ENCODE measurements at places on chromosomes 16 and 17.

GRCh38 chr17:38925263-38925995 lies at the start of gene LASP1NB:
Gene LASP1NB, plus strand, starts transcription at chr17:38925614.
- DNase-seq = no peak

GRCh38 chr16:69169051-69169450 lies 17.9 kb upstream of the SNTB2 start:
- no peak for DNase-seq

DNA sequence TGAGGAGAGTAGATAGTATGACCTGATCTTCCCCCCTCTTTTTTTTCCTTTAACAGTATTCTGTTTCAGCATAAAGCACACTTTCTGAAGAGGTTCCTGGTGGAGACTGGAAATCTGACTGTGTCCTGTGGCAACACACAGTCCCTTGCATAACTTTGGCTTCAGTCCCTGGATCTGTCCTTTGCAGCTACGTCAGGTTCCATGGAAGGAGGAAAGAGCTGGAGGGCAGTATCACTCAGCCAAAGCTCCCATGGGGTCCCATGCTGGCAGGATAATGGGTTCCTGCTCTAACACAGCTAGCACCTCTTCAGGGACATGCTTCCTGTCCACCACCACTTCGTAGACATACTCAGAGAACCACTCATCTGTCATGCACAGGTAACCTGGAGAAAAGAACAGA lies 13.3 kb upstream of the SLC6A4 start:
- DNase-seq = no peak

DNA sequence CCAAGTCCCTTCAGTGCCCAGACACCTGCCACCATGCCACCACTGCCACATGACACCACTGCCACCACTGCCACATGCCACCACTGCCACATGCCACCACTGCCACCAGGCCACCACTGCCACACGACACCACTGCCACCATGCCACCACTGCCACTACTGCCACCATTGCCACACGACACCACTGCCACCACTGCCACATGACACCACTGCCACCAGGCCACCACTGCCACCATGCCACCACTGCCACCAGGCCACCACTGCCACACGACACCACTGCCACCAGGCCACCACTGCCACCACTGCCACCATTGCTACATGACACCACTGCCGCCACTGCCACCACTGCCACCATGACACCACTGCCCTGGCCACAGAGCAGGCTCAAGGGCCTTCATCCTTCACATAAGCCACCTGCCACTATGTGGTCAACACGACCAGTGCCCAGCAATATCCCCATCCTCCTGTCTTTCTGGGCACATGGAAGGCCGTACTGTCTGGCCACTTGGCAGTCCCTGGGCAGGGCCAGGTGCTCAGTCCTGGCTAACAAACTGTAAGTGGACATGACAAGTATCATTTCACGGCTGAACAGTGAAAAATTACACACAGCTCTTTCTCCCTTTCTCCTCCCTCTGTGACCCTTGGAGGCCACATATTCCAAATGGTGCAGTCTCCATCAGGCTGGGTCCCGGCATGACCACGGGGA lies 33.1 kb downstream of the ABR start:
- DNase-seq = no peak

DNA sequence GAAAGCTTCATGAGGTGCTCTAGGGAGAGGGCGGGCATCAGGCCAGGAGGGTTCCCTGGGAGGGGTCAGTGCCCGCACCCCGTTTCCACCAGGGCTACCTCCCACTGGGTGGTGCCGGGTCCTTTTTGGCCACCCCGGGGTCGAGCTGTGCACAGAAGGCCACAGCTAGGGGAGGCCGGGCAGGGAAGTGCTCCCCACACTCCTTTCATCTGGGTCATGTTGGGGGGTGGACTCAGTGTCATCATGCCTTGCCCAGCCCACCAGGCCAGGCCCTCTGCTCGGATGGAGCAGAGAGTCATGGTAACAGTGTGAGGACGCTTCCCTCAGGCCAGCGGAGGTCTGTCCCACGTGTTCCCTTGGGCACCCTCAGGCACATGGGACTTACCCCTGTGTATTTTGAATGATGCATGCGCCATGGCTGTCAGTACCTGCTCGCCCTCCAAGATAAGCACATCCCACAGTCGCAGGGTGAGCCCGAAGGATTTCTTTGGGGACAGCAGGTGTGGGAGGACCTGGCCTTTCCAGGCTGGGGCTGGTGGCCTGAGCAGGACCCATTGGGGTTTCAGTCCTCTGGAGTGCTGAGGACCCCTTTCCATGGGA lies 46.4 kb downstream of the TNFRSF13B start:
- no peak for DNase-seq

DNA sequence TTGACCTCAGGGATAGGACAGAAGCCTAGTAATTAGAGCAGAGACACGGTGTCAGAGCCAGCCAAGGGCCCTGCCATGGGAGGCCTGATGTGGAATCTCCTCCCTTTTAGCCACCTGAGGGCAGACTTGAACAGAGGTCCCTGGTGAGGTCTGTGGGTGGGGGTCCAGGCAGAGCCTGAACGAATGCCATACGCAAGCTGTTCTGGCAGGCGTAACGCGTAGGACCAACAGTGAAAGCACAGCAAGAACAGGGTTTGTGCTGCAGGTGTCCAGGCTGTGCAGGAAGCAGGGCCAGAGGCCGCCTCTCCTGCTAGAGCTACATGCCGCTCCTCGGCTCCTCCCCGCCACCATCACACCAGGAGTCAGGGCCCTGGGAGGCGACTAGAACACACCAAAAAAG lies 81.9 kb upstream of the TBX2 start:
- DNase-seq = no peak

- DNase-seq = no peak
These were observed 1.3 kb downstream of the ZNF652 start for GRCh38 chr17:49360796-49361128.

GRCh38 chr16:8670014-8670560 lies 4.3 kb upstream of the ABAT start:
- no peak for DNase-seq

DNA sequence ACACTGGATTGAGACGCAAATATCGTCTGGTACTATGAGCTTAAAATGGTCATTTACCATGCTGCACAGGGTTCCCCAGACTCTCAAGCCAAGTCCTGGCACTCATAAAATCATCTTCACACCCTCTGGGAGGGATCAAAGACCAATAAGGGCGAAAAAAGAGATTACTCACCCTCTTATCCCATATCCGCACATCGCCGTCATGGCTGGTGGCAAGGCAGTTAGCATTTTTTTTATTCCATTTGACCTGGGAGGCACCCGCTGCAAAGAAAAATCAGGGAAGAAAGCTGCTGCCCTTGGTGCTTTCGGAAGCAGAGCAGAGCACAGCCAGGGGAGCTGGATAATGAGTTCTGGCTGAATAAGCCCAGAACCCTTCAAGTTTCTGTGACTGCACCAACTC lies 42.4 kb downstream of the WDR59 start:
- no peak for DNase-seq

GRCh38 chr16:28204204-28204603 lies 7.6 kb downstream of the XPO6 start:
- DNase-seq = no peak

DNA sequence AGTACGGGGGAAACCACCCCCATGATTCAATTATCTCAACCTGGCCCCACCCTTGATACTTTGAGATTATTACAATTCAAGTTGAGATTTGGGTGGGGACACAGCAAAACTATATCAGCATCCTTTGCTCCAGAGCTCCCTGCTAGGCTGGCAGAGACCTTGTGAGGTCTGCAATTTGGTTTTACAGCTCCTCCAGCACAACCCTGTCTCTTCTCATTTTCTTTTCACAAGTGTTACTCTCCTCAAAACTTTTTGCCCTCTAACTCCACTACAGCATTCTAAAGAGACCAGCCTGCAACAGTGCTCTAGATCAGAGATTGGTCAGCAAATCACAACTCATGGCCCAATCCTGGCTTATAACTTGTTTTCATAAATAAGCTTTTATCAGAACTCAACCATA lies 114.0 kb downstream of the USP31 start:
- DNase-seq = no peak

DNA sequence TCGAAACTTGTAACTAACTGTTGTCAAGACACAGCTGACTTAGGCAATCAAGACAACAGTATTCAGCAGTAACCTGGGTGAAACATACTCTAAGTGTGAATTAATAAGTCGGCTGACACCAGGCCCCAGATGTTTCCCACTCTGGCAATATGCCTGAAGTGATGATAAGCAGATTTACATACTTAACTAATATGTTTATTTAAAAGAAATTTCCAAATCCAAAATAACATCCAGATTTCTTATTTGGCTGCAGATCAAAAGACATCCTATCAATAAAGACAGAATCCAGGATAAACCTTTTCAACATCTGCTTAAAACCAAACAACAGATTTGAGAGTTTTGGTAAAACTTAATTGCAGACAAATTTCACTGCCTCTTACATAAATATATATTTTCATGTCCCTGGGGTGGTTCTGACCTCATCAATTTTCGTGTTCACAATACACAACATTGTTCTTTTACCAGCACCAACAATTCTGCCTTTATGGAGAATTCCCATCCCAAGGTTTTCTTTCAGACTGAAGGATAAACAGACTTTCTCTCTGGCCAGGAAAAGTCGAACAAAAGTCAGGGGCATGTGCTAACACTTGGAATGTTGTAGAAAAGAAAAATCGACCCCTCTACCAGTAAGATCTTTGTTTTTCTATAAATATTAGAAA lies 45.1 kb upstream of the TOX3 start:
- no peak for DNase-seq

DNA sequence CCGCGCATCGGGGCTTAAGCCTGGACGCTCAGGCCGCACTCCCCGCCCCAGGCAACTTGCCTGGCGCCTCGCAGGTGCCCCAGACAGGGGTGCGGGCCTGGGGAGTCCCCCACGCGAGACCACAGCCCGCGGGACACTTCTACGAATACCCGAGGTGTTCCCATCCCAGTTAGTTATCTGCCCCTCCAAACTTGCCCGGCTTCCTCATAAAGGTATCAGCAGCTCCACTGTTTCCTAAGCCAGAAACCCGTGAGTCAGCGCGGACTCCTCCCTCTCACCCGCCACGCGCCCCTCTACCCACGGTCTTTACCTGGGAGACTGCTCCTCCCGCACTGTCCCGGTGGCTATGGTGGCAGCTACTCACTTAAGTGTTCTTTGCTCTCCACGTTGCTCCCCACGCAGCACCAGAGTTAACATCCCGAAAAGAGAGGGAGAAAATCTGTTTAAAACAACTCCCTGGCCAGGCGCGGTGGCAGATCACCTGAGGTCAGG lies 1.0 kb upstream of the CREBBP start:
- DNase-seq = no peak

GRCh38 chr17:60630352-60630751 lies 30.4 kb downstream of the PPM1D start:
- no peak for DNase-seq

GRCh38 chr16:54049591-54050458 lies 236.8 kb downstream of the IRX3 start:
- DNase-seq = no peak

GRCh38 chr17:39618246-39618913 lies 8.4 kb upstream of the PPP1R1B start:
- no peak for DNase-seq

GRCh38 chr17:65774787-65775186 lies 213.3 kb upstream of the AXIN2 start:
- DNase-seq = no peak
